ENCODE measurements at places on chromosomes 13 and 19. TPM values are rescaled to one million over a fixed set of nuclear protein-coding genes. Genes with fewer than 3 reads are reported as not detected.

Gene ZNF525
- 3.5 TPM for polyA plus RNA-seq

Gene PRR36
- polyA plus RNA-seq: 0.03 TPM

- no peak for DNase-seq
Measured at GRCh38 chr19:6498294-6499036, 3.6 kb downstream of the TUBB4A start.

DNA sequence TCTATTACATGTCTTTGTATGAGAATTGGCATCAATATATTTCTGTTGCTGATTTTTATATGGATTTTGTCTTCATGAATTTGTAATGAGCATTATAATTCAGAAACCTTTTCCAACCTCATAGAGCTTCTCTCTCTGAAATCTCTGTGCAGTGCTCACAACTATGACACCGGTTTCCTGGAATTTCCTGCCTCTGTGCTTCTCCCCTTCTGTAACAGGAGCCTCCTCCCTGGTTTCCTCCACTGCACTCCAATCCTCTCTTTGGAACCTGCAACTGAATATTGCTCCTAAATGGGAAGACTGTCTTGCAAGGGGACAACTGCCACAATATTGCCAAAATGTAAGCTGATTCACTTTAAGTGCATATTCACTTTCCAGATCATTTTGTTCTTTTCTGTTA, 1147.9 kb downstream of the UQCRFS1 start:
- DNase-seq: peak; percentile 7

- DNase-seq: peak; percentile 93
Measured at GRCh38 chr19:46951171-46951986, 68.3 kb upstream of the NPAS1 start.

- no peak for DNase-seq
Measured at GRCh38 chr19:55536951-55537740, at the start of gene SBK2. SBK2 (minus strand) TSS chr19:55537133; CDS start chr19:55536294, 839 bp downstream.

- DNase-seq: no peak
Measured at GRCh38 chr13:79966059-79966458, 374.9 kb downstream of the SPRY2 start.

Gene RNF225
- not detected for polyA plus RNA-seq

Gene PTGIR
- polyA plus RNA-seq: not detected

GRCh38 chr13:79485014-79485811, 4.3 kb downstream of the NDFIP2 start:
- DNase-seq: peak; percentile 98

- DNase-seq: no peak
Measured at GRCh38 chr19:46607448-46607841, 6.3 kb downstream of the CALM3 start.

DNA sequence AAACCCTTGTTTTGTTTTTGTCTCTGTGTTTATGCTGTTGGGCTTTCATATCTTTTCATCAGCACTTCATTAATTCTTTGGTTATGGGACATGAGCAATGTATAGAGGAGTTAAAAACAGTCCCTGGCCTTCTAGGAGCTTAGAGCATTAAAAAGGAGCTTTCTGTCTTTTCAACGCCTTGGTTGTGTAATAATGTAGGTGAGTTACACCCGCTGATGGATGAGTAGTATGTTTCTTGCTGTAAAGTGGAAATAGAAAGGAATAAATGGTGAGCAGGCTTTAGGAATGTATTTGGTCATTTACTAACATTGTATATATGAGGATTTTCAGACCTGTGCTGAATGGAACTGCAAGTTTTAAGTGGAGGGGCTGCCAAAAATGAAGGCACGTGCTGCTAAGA, 121.5 kb upstream of the RNF113B start:
- DNase-seq: peak; percentile 19

- no peak for DNase-seq
Measured at GRCh38 chr13:94967183-94968039, 255.1 kb upstream of the SOX21 start.

DNA sequence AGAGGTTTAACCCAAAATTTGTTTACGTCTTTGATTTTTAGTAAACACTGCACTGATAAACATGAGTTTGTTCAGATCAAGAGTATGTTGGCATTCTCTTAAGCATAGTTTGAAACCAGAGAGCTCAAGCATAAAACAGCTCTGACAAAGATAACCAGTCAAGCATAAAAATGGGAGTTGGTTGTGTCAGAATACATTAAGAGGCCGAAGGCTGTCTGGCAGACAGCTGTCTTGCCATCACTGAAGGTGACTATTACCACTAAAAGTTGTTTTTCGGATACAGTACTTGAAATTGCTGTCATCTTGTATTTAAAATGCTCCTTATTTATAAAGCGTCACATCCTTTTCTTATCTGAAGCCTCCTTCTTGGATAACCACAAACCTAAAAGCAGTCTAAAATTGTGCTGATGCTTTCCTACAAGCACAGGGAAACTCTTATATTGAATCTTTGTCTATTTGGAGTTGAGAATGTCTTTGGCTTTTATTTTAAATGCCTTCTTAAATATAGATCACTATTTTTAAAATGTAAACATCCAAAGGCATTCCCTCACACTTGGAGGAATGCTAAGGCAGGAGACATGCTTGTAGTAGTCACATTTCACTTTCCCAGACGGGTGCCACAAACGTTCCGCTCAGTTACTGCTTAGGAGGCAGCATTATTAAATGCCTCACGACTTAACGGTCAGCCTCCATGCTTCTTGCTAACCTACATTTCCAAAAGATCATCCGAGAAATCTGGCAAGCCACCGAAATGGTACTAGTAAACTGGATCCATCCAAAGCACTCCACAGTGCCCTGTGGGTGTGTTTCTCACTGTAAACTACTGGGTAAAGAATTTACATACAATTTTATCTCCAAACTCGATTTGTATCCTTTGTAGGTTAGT, 1.5 kb downstream of the SMAD9 start:
- DNase-seq: peak; percentile 5

GRCh38 chr19:55345818-55346724, 6.4 kb downstream of the KMT5C start:
- DNase-seq: no peak

Gene LIM2
- not detected for polyA plus RNA-seq

GRCh38 chr19:35845215-35846037, 6.9 kb downstream of the NPHS1 start:
- DNase-seq: no peak

DNA sequence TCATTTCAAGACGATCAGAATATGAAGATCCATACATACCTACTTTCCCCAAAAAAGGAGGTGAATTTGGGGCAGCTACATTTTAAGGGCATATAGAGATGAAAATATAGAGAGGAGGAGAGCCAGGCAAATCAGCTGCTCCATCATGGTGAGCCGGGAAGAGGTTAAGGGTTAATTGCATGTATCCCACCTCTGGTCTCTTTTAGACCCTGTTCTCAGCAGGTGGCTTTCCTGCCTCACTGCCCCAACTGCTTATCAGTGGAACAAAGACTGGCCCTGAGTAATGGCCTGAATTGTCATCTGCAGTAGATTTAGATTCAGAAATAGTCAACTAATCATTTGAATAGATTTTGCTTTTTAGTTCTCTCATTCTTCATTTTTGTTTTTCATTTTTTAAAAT, 206.6 kb downstream of the SPRY2 start:
- no peak for DNase-seq
